AG04449 (cell line): ENCODE measurements at places on chromosomes 7 and 10.

- no peak for DNase-seq
Measured at GRCh38 chr10:9814285-9814864, 1203.3 kb upstream of the CELF2 start.

DNA sequence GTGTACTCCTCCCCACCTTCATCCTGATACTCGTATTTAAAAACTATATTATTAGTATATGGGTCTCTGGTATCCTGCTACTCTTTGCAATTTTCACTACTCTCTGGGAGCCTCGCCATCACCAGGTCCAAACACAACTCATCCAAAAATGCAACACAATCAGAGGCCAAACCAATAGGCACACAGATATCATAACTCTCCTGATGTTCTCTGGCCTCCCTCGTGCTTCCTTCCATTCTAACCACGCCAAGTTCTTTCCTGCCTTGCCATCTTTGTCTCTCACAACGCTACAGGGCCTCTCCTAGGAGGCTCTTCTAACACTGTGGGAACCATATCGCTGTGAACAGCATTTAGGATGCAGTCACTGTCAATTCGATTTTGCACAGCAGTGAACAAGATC, 7.3 kb downstream of the RHEB start:
- DNase-seq, result no peak

DNA sequence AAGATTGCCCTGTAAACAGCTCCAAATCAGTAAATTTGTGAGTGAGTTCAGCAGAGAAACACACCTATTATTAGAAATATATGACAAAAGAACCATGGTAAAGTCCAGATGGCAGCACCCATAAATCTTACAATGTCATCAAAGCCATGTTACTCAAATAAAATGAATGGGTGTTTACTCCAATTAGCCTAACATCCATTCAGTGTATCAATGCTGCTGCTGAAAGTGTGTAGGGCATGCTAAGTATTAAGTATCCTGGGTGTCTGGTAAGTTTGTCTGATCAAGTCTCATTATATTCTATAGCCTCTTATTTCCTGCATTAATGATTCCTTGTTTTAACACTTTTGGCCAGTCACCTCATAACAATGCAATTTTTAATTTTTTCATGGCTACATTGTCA, 185.5 kb upstream of the STEAP4 start:
- no peak for DNase-seq

GRCh38 chr10:20797290-20797689, 99.8 kb downstream of the NEBL start:
- DNase-seq, result no peak

DNA sequence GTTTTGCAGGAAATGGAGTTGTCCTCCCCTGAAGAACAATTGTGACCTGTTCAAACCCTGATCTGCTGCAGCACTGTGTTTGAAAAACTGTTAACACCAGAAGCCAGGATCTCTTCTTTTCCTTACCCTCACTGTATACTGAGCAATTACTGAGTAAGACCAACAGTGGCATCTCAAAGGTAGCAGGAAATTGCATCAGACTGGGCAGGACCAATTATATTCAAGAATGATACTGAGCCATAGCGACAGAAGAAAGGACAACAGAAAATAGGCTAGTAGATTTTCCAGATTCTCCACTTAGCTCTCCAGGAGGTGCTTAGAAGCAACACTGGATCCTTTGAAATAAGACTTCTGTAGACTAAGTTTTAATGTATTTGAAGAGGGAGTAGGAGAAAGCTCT, 57.4 kb upstream of the INHBA start:
- no peak for DNase-seq

- DNase-seq, result no peak
Measured at GRCh38 chr7:132351954-132352499, 224.2 kb downstream of the PLXNA4 start.

GRCh38 chr10:607545-608185, 81.8 kb downstream of the DIP2C start:
- DNase-seq, result no peak

DNA sequence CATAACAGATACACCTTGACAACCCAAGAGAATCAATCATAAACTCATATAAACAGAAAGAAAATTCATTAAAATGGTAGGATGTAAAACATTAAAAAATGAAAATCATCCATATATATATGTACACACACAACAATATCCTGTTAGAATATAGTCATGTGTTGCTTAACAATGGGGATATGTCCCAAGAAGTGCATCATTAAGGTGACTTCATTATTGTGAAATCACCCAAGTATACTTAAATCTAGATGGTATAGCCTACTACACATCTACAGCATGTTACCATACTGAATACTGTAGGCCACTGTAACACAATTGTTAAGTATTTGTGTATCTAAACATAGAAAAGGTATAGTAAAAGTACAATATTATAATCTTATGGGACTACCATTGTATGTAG, 115.8 kb upstream of the TMEM168 start:
- no peak for DNase-seq

DNA sequence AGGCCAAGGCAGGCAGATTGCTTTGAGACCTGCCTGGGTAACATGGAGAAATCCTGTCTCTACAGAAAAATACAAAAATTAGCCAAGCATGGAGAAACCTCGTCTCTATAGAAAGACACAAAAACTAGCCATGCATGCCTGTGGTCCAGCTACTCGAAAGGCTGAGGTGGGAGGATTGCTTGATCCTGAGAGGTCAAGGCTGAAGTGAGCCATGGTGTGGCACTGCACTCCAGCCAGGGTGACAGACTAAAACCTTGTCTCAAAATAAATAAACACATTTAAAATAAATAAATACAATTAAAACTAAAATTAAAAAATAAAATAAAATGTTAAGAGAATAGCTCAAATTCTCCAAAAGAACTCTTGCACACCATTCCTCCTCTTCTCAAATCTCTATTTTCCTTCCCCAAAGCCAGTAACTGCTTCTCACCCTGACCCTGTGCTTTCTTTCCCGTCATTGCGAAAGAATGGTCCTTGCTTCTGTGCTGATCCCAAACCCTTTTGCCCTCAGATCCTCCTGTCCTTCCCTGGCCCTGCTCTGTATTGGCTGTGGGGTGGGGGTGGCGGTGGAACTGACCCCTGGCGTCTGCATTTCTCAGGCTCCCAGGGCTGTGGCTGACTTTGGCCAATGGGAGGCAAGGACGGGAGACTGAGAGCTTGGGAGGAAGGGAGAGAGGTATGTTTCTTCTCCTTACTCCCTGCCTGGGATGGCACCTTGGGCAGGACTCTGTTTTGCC, 12.4 kb downstream of the SRGN start:
- DNase-seq, result no peak

DNA sequence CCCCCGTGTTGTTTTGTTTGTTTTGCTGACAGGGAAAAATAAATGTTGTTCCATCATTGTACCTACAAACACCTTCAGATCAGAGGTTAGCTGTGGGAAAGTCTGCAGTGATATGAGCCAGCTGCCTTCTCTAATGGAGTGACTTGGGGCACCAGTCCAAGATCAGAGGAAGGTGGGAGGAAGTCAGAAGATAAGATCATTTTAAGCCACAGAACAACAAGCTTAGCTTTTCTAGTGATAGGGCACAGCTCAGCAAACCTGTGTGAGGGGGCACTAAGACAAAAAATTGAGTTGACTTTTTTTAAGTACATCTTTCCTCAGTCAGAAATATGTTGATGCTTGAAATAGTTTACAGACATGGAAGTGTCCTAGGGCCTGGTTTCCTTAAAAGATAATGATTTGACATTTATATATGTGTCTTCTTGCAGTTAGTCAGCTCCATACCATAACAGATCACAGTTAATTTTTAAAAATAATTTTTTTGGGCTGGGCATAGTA, 240.3 kb upstream of the KAT6B start:
- no peak for DNase-seq

DNA sequence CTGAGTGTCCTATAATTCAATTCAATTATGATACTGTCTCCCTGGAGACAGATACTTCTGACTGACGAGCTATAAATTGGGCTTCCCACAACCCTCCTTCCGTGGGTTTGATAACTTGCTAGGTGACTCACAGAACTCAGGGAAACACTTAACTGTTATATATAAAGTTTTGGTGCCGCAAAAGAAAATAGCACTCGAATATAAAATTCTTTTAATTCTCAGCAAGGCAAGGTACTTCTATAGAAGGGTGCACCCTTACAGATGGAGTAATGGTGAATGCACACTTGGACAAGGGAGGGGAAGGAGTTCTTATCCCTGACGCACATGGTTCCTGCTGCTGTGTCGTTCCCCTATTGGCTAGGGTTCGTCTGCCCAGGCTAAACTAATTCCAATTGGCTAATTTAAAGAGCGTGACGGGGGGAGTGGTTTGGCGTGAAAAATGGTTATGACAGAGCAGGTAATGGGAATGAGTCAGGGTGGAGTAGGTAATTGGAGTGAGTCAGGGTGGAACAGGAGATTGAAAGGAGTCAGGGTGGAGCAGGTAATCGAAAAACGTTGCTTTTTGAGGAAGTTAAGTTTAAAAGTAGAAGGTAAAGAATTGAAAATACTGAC, 20.8 kb upstream of the GHITM start:
- DNase-seq, result no peak
